Nephron progenitor cell (in vitro differentiated cells): ENCODE measurements at places on chromosomes 12 and 14.

DNA sequence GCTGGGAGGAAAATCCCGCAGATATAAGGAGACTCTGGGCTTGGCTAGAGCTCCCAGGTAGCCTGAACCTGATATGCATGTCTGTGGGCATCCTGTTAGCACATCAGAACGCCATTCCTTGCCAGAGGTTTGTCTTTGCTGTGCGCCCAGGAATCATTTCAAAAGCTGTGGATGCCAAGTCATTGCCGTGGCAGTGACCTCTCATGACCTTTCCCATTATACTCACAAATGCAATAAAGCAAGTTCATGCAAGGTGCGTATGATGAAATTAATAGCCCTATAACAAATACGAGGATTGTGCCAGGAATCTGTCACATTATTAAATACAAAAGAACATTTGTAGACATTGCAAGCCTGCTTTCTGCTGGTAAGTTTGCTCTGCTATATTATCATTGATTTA lies 229.1 kb upstream of the PELI2 start:
- no peak overlapping the region for H3K4me3 ChIP-seq
- H3K36me3 ChIP-seq, result no peaks in the 10 kb centered on the region
- no peak overlapping the region for H3K27ac ChIP-seq
- H3K4me1 ChIP-seq, result no peaks in the 10 kb centered on the region

DNA sequence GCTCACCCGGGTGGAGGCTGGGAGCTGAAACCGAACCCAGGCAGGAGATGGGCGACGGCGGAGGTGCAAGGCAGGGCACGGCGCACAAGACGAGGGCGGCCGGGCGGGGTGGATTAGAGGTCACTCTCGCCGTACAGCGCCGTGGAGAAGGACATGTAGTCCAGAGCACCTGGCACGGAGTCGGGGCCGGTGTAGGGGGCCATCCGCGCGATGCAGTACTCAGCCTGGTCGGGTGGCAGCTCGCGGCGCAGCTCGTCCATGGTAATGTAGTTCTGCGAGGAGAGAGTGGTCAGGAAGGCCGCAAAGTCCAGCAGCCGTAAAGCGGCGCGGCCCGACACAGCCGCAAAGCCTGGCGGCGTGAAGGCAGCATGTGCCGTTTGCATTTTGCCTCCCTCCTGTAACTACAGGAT lies 81.9 kb upstream of the ZFP36L1 start:
- H3K36me3 ChIP-seq, result peaks cover 58% of the 10 kb centered on the region
- no peak overlapping the region for H3K4me3 ChIP-seq
- DNase-seq, result no peak
- no peak overlapping the region for H3K27ac ChIP-seq

DNA sequence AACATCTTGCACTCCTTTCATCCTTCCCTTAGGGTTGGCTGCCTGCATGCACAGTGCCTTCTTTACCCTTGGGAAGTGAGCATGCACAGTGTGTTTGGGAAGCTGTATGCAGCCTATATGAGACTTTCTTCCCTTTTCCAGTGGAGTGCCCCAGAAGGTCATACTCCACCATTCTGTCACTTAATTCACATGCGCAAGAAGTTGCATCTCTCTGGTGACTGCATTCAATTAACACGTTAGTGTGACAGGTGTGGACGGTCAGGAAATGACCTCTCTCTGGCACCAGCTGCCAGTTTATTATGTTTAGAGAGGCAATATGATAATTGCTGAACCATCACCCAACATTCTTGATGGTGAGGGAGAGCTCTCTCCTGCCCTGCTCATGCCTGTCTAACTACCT lies 770.0 kb downstream of the FLRT2 start:
- H3K27me3 ChIP-seq, result peaks cover 4% of the 10 kb centered on the region
- H3K4me3 ChIP-seq, result no peak overlapping the region

DNA sequence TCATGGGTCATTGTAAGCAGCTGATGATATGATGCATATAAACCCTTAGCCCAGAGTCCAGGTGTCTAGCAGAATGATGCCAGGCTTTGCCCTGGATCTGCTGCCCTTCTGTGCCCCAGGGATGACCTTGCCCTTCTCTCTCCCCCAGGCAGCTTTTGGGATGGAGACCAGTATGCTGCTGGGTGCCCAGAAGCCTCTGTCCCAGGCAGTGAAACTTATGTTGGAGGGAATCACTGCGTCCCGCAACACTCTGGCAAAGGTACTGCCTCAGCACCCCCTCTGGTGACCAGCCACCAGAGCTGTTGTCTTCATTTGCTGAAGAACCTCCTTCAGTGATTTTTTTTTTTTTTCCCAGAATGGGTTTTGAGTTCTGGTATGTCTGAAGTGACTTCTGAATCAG lies 23.3 kb downstream of the CYP46A1 start:
- no peak overlapping the region for H3K4me3 ChIP-seq
- peaks cover 20% of the 10 kb centered on the region for H3K27me3 ChIP-seq
- peaks cover 14% of the 10 kb centered on the region for H3K36me3 ChIP-seq
- H3K4me1 ChIP-seq, result no peaks in the 10 kb centered on the region

DNA sequence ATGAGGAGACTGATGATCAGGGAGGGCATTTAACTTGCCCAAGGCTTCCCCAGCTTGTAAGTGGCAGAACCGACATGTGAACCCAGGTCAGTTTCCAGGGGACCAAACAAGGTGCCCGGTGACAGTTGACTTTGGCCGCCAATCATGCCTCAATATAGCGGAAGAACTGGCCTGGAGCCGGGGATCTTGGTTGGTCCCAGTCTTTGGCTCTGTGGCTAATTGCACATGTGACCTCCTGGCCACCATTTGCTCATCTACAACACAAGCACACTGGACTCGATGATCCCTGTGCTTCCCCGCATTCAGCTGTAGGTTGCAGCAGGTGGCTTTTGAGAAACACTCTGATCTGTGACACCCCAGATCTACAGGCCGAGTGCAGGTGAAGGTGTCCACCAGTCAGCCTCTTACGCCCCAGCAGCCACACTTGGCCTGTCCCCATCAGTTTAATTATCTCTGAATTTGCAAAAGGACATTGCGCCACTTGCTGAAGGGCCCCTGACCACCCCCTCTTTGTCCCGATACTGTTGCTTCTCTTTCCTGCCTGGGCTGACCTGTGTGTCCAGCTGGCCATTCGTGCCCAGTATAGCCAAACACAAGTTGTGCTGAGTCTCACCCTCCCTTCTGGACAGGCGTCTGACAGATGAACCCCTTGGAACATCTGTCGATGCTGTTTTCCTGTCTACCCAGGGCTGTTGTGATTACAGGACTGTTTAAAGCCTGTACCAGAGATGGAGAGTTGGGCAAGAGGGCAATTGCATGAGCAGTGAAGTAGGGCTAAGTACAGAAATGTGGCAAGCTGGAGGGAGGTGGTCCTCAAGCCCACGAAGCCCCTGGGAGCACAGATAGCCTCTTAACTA lies 14.1 kb downstream of the ACACB start:
- H3K36me3 ChIP-seq, result no peaks in the 10 kb centered on the region
- no peak for DNase-seq
- H3K4me3 ChIP-seq, result peak overlapping the region; percentile 13
- peaks cover 16% of the 10 kb centered on the region for H3K27me3 ChIP-seq

DNA sequence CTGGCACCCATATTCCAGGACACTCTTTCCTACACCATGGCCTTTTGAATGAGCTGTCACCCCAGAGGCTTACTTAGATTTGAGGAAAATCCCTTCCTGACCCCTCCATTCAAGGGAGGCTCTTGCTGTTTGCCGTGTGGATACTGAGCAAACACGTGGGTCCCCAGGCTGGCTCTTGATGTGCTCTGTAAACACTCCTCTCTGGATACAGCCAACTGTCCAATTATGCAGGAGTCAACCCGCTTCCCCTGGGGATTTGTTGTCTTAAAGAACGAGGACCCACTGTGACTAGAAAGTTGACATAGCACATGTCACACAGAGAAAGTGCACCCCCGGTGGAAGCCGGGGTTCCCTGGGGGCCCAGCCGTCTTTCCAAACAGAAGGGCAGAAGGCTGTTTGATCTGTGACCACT lies 75.8 kb upstream of the CEP83 start:
- H3K36me3 ChIP-seq, result no peaks in the 10 kb centered on the region
- peaks cover 37% of the 10 kb centered on the region for H3K4me1 ChIP-seq
- DNase-seq, result peak; percentile 4
- H3K4me3 ChIP-seq, result no peak overlapping the region
- H3K27ac ChIP-seq, result peak overlapping the region; percentile 61

DNA sequence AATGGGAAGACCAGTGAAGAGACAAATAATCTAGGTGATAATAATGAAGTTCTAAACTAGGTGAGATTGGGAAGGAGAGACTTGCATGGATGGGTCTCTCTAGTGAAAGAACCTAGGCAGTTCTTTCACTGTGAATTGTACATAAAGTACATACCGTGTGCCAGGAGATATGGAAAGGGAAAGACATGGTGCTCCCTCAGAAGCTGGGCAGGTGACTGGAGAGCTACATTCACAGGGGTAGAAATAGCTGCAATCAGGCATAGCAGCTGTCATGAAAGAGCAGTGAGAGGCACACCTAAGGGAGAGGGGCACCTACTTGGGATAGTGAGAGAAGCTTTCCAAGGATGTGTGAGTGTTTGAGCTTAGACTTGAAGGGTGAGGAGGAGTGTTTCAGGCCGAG lies 9.3 kb downstream of the STK38L start:
- H3K4me1 ChIP-seq, result no peaks in the 10 kb centered on the region
- H3K27ac ChIP-seq, result no peak overlapping the region
- DNase-seq, result no peak
- H3K27me3 ChIP-seq, result no peaks in the 10 kb centered on the region
- no peak overlapping the region for H3K4me3 ChIP-seq

DNA sequence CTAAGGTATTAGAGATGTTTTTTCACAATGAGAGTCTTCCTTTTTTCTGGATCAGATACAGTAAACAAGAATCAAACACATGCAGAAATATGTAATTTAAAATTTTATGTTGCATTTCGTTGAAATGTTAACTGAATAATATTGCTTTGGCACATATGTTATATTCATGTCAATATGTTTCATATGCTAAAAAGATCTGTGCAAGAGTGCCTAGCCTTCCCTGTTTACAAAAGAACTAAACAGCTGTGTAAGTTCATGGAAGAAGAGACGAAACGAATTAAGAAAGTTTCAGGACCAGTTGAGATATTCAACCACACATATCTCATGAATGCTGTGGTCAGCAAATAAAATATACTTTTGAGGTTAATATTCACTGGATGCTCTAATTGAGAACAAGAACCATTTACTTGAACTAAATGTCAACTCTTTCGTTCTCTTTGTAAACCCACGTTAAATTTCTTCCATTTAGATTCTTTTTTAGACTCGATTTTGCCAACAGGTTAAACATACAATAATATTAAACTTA lies 289.5 kb downstream of the FOXG1 start:
- H3K27me3 ChIP-seq, result no peaks in the 10 kb centered on the region
- no peaks in the 10 kb centered on the region for H3K36me3 ChIP-seq
- DNase-seq, result no peak
- no peaks in the 10 kb centered on the region for H3K4me1 ChIP-seq

- peaks cover 3% of the 10 kb centered on the region for H3K36me3 ChIP-seq
- peak overlapping the region; percentile 40 for H3K27ac ChIP-seq
- H3K27me3 ChIP-seq, result peaks cover 2% of the 10 kb centered on the region
- H3K4me3 ChIP-seq, result no peak overlapping the region
- no peak for DNase-seq
These were observed 36.3 kb downstream of the LGMN start for GRCh38 chr14:92711976-92712653.
